ENCODE measurements at places on chromosomes 7 and 10.

- DNase-seq = no peak
Observed at GRCh38 chr10:32923849-32924248, 34.2 kb downstream of the ITGB1 start.

DNA sequence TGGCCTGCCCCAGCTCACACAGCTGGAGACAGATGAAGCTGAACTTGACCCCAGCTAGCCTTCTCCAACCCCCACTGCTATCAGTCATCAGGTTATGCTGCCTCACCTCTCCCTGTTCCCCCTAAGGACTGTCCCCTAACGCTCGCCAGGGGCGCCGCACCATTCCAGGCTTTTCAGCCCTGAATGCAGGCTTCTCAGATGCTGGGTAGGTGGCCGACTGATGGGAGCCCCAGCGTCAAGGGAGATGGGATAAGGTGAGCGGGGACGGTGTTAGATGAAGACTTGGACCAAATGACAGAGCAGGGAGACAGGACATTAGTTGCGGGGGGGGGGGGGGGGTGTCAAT, 15.8 kb upstream of the OPALIN start:
- no peak for DNase-seq

DNA sequence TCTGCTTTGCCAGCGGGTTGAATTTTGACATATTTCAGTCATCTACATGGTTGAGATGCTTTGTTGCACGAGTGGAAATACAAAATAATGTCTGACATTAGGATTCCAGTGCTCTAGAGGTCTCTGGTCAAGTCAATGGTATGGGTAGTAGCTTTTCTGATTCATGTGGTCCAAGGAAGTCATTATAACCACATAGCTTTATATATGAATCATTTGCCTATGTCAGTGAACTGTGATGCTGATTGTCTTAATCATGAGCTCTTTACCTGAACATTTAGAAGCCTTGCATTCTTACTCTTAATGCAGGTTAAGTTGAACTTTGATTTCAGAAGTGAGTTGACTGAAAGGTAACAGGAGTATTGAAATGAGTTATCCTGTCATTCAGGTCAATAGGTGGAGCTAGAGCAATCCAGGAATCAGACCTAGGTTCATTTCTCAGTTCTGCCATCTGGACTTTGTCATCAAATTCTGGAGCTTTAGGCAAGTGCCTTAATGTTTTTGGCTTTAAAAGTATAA, 3.3 kb downstream of the MAPK8 start:
- DNase-seq = no peak

GRCh38 chr7:155456738-155457543, 988 bp upstream of the EN2 start:
- DNase-seq = no peak

DNA sequence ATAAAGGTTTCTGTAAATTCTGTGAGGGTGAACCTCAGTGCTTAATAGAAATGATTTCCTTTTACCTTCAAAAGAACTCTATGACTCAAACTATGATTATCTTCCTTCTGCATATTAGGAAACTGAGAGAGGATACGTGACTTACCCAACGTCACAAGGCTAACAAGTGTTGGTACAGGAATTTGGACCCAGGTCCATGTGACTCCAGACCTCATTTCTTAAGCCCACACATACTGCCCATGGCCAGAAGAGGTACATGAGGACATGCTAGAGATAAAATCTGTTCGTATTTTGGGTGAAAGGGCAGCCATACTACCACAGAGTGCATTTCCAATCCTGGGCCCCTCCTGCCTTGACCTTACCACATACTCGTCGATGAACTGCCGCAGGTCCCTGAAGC, 61.5 kb upstream of the TM9SF3 start:
- DNase-seq = no peak

- no peak for DNase-seq
Observed at GRCh38 chr7:47647918-47648250, 66.0 kb upstream of the TNS3 start.

DNA sequence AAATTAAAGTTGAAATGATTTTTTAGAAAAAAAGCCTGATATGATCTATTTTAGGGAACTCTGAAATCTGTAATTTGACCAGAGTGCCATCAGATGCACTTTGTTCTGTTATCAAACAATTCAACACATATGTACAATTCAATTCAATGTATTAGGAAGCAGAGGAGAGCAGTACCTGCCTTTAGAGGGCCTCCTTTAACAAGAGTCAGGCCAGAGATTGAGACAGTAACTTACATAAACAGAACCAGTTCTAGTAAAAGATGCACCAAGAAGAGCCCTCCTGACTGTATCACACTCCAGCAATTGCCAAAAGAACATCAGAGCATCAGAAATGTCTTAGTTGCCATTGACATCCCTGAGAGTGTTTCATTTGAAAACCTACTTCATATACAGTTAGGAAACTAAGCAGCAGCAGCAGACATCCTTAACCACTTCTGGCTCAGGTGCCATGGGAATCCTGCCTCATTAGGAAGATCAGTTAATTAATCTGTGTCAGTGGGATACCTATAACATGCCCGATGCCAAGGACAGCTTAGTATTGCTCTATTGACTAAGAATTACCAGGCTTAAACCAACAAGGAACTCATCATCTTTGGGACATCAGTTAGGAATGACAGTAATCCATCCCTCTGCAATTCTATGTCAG, 1222.6 kb upstream of the LRRN3 start:
- DNase-seq = no peak

DNA sequence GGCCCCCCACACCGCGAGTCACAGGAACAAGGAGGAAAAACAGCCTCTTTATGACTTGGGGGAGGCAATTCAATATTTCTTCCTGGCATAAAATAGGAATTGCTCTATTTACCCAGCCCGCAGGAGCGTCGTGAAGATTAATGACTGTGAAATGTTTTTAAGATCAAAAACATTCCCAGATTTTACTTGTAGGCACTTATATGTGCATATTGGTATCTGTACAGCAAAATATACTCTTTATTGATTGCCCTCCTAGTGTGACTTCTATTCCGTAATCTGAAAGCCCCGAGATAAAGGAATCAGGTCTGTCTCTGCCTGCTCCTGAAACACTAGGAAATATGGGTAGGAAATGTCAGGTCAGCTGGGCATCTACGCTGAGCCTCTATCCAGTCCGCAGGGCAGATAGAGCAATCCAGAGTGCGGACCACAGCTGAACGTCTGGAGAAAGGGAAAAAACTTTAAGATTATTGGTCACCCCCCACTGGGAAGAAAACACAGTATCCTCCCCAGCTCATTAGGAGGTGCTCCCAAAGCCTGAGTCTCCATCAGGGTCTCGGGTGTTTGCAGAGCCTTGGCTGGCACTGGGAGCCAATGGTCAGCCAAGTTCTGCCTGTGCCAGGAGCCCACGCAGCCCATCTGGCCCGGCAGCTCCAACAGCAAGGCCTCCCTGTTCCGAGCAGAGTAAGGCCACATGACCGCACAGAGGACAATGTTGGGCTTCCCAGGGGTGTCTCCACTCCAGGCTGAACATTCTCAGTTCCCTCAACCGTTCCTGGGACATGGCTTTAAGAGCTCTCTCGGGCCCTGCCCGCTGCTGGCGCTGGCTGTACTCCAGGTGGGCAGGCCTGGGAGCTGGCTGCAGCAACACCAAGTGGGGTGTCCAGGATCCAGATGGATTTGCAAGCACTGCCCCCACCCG, 7.7 kb downstream of the CTBP2 start:
- DNase-seq = no peak

DNA sequence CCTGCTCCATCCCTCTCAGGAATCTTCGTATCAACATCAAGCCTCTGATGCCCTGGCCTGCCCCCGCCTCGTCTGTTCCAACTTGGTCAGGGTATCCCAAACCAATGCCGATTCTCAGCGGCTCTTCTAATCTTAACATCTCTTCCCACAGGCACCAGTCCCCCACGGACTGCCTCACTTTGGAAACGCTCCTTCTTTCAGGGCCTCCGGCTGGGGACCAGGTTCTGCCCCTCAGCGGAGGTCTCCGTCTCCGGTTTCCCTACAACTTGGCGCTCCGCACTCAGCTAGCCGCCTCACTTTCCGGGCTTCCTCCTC, 488 bp downstream of the ABCF2 start:
- DNase-seq = no peak

GRCh38 chr7:116150588-116150987, 59.8 kb upstream of the TES start:
- no peak for DNase-seq

- DNase-seq = no peak
Observed at GRCh38 chr7:105277341-105277740, 111.4 kb downstream of the SRPK2 start.

GRCh38 chr10:44811072-44811471, 100.1 kb upstream of the TMEM72 start:
- no peak for DNase-seq

- no peak for DNase-seq
Observed at GRCh38 chr7:88452646-88453045, 146.0 kb upstream of the STEAP4 start.

DNA sequence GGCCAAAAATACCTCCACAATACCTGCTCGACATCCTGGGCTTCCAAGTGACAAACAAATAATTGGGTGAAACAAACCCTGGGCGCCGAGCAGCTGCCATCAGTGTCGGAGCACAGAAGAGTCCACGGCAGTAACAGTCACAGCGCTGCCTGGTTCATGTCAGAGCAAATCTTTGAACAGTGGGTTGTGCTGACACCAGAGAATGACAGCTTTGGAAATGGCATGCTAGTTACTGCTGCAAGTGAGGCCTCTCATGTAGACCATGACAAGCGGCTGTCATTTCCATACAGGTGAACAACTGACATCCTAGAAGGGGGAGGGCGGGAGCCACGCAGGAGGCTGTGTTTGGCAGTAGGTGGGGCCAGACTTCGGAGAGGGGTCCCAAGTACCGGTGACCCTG, 420.5 kb upstream of the GALNT17 start:
- DNase-seq = no peak
